Esophagus muscularis mucosa (tissue), 4 donors: ENCODE measurements at places on chromosomes 5 and 9. TPM values are rescaled to one million over a fixed set of nuclear protein-coding genes. Genes with fewer than 3 reads are reported as not detected.
A peak's percentile ranks its signal among the peaks of the same experiment; 100 is the strongest.

The C9orf152 gene
- total RNA-seq = not detected

The TLE4 gene
- 33.4 TPM for total RNA-seq

The MYMK gene
- total RNA-seq = not detected

The FGF1 gene
- 2.9 TPM for total RNA-seq

The DIRAS2 gene
- not detected for total RNA-seq

The INIP gene
- 10.9 TPM for total RNA-seq

GRCh38 chr5:168962306-168962705, 338.6 kb downstream of the SLIT3 start:
- DNase-seq = no peak

GRCh38 chr5:50576686-50577256, 89.7 kb upstream of the PARP8 start:
- no peak for DNase-seq

GRCh38 chr5:79436821-79437220, 77.1 kb downstream of the HOMER1 start:
- DNase-seq = no peak

GRCh38 chr9:121779381-121780117, 128.1 kb downstream of the DAB2IP start:
- DNase-seq = no peak

DNA sequence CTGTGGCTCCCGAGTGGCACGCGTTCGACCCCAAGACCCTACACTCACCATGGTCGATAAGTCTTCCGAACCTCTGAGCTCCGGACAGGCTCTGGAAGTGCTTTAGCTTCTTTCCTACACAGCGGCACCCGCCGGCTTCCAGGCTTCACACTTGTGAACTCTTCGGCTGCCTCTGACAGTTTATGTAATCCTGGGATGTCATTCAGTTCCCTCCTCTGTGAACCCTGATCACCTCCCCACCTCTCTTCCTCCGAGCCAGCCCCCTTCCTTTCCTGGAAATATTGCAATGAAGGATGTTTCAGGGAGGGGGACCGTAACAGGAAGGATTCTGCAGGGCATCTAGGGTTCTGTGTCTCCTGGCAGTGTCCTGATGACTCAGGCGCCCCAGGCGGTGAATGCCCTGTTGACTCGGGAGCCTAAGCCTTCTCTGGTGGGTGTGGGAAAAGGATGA, at the start of gene CD14:
Gene CD14, minus strand, starts transcription at position 155 of the 451 bp plus-strand sequence. Its CDS starts 104 bp downstream, at position 51.
- peak; percentile 94 for DNase-seq

DNA sequence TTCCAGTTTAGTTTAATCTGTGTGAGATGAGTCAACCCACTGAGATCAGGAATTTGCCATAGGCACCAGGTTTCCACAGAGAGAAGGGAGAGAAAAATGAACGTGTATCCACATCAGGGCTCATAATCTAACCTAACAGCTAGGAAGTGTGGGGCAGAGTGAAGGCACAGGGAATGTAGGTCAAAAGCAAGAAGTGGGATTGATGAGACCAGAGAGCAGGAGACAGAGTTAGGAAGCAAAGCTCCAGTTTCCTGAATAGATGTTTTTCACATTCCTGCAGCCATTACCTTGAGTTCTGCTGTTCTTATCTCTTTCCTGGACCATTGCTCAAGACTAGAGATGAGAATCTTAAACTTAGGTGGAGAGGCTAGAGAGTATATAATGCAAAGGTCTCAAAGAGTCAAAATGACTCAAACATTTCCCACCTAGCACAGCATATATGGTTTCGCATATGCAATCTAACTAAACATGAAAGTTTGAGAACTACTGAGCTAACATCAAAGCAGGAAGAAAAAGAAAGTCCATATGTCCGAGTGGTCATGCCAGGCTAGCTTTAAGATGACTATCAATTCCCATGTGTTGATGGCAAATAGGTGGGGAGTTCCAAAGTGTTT, 41.1 kb upstream of the GNAQ start:
- DNase-seq = no peak

DNA sequence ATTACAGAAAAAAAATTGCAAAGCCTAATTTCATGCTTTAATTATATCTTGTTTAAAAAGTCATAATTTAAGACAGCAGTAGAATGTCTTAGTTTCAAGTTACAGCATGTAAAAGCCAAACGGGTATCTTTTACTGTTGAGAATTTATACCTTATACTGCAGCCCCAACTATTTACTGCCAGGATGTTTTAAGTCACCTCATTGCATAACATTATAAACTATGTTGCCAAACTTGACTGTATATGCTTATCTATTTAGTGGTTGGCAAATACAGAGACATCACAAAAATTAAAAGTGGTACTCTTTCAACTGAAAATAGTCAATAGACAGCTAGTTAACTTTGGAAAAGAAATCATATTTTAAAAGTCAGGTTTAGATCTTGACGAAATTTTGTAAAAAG, 119.5 kb downstream of the EDIL3 start:
- no peak for DNase-seq
